Liver (tissue), 10 donors: ENCODE measurements at places on chromosomes 4 and X.

- no peak for DNase-seq
These were observed 7.7 kb downstream of the GPR50 start for GRCh38 chrX:151183912-151184565.

DNA sequence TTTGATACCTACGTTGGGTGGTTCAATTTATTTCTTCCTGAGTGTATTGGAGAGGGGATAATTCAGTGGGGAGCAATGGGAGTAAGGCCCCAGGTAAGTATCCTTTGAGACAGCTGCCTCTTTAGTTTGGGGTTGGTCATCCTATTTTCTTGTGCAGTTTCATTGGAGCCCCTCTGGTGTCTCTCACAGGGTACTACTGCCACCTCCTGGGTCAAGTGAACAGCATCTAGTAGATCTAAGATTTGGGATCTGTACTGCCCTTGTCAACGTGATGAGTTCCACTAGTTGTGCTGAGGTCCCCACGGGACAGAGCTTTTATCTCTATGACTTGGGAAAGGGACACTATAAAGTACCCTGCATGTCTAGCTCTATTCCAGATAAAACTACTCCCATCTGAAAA is 80.6 kb downstream of the PBDC1 start:
- no peak for DNase-seq

DNA sequence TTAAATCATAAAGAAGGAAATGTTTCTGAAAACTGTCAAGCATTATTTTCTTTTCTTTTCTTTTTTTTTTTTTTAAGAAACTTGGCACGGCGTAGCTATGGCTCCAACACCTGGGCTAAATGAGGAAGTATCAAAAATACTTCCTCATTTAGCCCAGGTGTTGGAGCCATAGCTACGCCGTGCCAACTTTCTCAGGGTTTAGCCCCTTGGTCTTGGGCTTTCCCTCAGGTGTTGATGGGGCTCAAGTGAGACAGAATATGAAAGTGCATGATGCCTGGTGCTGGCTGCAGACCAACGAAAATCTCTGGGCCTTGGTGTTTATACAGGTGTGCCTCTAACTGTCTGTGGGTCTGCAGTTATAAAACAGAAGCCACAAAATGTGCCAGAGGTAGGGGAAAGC is 132.7 kb downstream of the ARHGAP24 start:
- DNase-seq = no peak

GRCh38 chrX:53476371-53476770 is 42.2 kb upstream of the HSD17B10 start:
- DNase-seq = no peak

GRCh38 chr4:18850867-18851266 is 829.3 kb upstream of the LCORL start:
- DNase-seq = no peak
